ENCODE measurements at places on chromosomes 5 and 9.
A peak's percentile ranks its signal among the peaks of the same experiment; 100 is the strongest.

GRCh38 chr5:159947708-159948358, 31.6 kb downstream of the ADRA1B start:
- no peak for DNase-seq

- DNase-seq, result no peak
These were observed 36.5 kb upstream of the HSPA9 start for GRCh38 chr5:138611678-138612218.

GRCh38 chr9:93303806-93304573, 120.1 kb downstream of the WNK2 start:
- no peak for DNase-seq

GRCh38 chr5:53472720-53473510, 7.5 kb upstream of the FST start:
- DNase-seq, result no peak

DNA sequence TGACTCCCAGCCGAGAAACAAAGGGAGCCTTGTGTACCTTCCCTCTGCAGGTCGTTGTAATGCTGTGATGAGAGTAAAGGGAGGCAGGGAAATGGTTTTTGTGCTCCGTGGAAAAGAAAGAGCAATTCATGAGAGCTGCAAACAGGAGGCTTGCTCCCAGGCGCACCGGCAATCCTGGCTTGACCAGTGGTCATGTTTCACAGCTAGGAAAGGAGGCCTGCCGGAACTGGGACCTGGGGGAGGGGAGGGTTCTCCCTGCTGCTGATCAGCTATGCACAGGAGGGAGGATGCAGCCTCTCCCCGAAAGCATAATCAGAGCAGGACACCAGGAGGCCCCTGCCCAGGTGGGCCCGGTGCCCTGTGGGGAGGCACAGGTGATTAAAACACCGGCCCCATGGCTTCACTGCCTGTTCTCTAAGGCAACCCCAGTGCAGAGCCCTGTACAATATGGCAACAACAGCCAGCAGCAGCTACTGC, 131.3 kb downstream of the ZDHHC21 start:
- no peak for DNase-seq

DNA sequence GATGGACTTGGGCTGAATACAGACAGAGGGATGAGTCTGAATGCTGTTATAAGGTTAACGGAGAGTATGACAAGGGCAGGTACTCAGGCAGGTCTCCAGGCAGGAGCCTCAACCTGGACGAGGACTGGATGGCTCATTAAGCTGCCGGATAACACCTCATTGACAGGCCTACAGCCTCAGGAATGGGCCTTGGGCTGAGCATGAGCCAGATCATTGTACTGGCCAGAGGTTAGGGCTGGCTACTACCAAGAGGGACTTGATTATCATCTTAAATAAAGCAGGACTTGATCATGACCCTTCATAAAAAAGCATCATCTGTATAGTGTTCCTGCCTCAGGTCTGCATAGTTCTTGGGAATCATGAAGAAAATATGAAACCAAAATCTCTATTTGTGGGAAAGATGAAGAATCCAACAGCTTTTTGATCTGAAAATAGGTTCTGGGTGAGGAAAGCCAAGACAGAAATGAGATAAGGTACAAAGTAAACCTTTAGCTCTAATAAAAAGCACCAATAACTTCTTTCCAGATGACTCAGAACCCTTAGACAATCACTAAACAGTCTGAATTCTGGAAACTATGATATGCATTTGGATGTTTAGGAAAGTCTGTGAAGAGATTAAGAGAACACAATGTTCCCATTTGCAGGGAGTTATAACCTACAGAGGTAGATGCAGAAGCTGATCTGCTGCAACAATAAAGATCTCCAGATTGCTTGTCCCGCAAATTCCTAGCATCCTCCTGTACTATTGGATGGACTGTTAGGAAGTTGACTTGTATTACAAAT, 343.1 kb downstream of the CTNND2 start:
- no peak for DNase-seq

- no peak for DNase-seq
These were observed 3.2 kb downstream of the TPM2 start for GRCh38 chr9:35686222-35687203.

DNA sequence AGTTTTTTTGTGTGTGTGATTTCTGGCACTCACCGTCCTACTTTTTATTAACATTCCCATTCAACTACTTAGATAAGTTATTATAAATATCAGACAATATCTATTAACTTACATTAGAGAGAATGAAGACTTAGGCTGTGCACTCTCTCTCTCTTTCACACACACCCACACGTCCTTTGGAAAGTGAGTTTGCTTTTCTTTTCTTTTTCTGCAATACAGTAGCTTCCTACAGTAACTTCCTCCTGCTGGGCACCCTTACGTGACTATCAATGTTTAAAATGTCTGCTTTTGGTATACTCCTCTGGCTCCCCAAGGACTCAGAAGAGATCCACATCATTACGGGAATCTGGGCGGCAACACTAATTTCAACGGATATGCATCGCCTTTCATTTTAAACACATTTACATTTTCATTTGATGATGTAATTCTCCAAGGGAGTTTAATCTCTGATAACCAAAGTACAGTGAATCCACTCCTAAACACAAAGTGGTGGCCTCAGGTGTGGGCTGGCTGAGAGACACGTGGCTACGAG, 179.5 kb downstream of the MAPKAP1 start:
- DNase-seq, result no peak

DNA sequence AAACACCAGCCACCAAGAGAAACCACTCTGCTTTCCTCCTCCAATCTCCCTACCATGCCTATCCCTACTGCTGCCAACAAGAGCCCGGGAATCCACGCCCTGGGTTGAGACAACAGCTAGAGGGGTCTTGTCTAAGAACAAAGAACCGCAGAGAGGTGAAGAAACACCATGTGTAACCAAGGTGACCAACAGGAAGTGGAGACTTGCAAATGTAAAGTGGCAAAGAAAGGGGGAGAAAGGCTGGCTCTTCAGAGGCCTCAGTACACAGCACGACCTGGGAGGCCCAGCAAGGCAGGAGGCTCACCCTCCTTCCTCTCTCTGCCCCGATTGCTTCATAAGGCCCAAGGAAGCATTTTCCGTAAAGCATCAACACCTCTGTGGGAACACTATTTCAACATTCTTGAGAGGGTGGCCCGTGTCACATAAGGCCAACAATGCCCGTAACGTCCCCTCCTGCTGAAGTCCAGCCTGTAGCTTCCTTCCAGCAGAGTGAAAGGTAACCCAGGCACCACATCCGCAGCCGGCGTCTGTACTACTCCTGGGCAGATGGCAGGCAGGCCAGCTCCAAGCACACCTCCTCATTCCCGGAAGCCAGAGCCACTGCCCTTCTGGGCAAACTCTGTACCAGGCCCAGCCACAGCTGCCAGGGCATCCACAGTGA, 18.3 kb downstream of the CCNJL start:
- no peak for DNase-seq

GRCh38 chr9:75183306-75183705, 95.0 kb downstream of the OSTF1 start:
- no peak for DNase-seq

GRCh38 chr5:101080462-101081240, 177.6 kb upstream of the ST8SIA4 start:
- no peak for DNase-seq

GRCh38 chr5:109878887-109879286, 189.2 kb downstream of the MAN2A1 start:
- no peak for DNase-seq

GRCh38 chr5:176543428-176544182, 5.5 kb upstream of the CDHR2 start:
- no peak for DNase-seq

DNA sequence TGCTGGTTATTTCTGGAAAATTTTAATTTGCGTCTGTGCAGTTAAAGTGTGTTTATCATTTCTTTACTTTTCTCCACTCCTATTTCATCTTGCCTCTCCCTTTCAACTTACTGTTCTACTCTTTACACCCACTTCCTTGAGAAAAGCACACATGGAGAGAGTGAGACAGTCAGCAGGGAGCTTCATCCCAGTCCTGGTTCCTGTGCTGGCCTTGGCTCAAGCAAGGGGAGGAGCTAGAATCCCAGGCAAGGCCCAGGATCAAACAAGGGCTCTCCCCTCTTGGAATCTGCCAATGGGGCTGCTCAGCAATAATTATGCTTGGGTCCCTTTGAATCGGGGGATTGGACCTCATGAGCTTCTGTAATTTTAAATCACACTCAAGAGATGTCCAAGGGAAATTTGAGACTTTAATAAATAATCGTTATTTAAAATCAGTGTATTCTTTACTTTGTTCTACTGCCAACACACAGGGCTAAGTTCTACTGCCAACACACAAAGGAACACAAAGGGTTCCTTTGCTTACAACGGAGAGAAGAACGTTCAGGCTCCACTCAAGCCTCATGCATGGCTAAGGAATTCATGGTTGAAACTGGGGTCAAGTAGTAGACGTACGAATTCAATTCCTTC, 439.3 kb upstream of the DAB2 start:
- no peak for DNase-seq

GRCh38 chr5:38926121-38926520, 80.3 kb downstream of the OSMR start:
- no peak for DNase-seq

- DNase-seq, result no peak
These were observed 868 bp downstream of the KDM4C start for GRCh38 chr9:6758498-6759184.

GRCh38 chr5:33049298-33049697, 338.2 kb downstream of the NPR3 start:
- no peak for DNase-seq

GRCh38 chr5:124783794-124784193, 37.4 kb upstream of the ZNF608 start:
- no peak for DNase-seq

GRCh38 chr5:126746290-126746689, 30.6 kb upstream of the LMNB1 start:
- DNase-seq, result no peak

DNA sequence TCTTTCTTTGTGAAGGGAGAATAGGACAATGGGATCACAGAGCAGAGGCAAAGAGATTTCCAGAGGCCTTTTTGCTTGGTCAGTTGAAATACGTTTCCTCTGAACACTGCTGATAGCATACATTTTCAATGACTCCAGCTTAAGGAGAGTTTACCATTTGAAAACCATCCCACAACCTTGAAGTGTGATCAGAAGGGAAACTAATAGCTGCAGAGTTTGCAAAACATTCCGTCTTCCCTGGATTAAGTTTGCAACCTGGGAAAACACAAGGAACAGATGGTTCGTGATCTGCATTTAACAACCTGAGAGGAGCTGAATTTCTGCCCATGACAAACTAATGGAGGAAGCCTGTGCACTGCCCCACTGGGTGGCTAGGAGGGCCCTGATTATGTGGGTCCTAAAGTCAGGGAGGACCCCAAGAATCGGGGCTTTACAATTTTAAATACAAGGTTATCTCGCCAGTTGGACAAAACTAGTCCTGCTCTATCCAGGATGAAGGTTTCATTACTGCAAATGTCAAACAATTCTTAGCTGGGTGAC, 35.6 kb downstream of the MTX3 start:
- no peak for DNase-seq

DNA sequence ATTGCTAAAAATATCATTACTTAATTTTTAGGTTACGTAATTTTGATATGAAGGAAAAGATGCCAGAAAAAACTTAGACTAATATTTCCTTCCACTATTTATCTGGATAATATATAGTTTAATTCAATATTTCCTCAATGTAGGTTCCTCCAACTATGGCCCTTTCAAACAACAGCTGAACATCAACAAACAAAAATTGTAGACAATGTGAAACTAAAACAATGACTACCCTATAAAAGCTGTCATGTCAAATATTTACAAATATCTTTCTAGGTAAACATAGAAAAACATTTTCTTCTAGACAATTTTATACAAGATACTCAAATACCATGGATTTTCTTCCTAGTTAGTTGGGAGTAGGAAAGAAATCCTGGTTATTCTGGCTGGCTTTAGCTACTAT, 16.9 kb downstream of the ELOVL7 start:
- no peak for DNase-seq

GRCh38 chr9:82920154-82920553, 142.8 kb downstream of the RASEF start:
- DNase-seq, result no peak

GRCh38 chr5:109469896-109470662, 60.3 kb upstream of the PJA2 start:
- no peak for DNase-seq

- no peak for DNase-seq
These were observed 365.1 kb upstream of the RIOK2 start for GRCh38 chr5:97547999-97548738.

GRCh38 chr5:67878933-67879332, 336.6 kb upstream of the PIK3R1 start:
- DNase-seq, result peak; percentile 34

DNA sequence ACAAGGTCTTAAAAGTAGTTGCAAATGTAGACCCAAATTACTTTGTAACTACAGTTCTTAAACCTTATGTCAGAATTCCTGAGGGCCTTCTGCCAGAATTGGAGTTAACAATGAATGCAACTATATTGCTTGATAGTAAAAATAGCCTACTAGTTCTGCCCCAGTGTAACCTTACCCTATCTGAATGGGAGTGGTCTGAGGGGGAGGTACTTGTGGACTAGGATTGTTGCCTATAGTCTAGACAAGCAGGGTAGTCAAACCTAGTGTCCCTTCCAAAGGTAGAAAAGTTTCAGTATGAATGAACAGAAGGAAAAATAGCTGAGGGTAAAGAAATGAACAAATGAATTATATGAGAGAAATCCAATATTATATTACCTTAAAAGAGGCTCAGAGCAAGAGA, 242.2 kb downstream of the PJA2 start:
- no peak for DNase-seq

- no peak for DNase-seq
These were observed 77.7 kb upstream of the SNX2 start for GRCh38 chr5:122697191-122697590.

DNA sequence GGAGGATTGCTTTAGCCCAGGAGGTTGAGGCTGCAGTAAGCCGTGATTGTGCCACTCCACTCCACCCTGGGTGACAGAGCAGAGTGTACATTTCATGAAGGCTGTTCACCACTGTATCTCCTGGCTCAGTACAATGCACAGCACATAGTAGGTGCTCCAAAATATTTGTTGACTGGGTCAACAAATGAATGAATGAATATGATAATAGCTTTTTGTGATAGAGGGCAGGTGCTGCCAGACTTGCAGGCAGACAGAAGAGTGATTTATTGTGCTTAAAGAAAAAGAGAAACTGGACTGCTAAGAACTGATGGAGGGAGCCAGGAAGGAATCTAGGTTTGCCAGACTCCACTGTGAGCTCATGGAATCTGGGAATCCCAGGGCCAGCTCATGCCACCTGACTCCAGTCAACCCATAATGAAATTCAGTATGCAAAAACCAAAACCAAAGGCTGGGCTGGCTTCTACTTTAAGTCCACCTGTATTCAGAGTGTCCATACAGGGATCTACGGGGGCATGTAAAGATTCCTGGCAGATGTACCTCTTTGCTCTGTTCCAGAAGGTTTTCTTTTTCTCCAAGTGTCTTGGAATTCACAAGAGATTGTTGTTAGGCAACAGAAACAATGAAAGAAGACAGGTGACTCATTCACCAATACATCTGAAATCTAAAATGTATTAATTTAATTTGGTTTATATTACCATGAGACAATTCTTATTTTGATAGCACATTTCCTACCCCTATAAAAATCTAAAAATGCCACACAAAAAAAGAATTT, 15.5 kb upstream of the CTNNA1 start:
- DNase-seq, result no peak
